ENCODE measurements at places on chromosomes 6 and 20.

GRCh38 chr6:145895802-145896201, 68.4 kb downstream of the SHPRH start:
- no peak for DNase-seq

GRCh38 chr20:46438156-46438750, 31.8 kb upstream of the ELMO2 start:
- peak; percentile 30 for DNase-seq

GRCh38 chr6:112488238-112488637, 141.1 kb downstream of the RFPL4B start:
- DNase-seq, result no peak

GRCh38 chr6:146870760-146871159, 272.0 kb downstream of the ADGB start:
- DNase-seq, result peak; percentile 16

GRCh38 chr6:35148167-35148741, 7.1 kb upstream of the TCP11 start:
- DNase-seq, result peak; percentile 79

DNA sequence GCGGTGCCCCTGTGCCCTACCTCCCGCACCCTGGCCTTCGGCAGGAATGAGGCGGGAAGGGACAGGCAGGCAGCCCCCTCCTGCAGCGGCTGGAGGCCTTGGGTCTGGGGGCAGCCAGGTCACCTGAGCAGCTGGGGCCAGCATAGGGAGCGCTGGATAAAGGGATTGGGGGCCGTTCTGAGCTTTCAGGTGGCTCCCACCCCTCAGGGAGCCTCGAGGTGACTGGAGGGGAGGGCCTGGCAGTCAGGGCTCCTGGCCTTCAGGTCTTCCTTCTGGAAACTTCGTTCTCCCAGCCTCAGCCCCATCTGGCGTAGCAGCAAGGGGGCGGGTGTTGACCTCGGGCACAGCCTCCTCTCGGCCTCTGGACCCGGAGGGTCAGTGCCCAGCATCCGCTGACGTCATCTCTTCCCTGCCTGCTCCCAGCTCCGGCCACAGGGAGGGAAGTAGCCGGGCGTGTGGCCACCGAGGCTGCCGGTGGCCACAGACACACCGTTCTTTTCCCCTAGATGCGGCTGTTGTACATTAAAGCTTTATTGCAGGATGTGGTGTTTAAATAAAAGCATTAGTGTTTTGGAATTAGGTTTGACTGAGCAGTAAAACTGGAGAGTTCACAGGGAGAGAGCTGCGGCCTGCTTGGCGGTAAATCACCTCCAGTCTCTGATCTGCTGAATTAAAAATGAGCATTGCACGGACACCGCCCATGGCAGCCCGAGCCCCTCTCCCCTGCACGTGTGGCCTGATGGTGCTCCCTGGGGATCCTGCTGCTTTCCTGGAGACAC, 80.0 kb upstream of the GATA5 start:
- peak; percentile 11 for DNase-seq

GRCh38 chr6:165807249-165807960, 144.4 kb upstream of the PDE10A start:
- DNase-seq, result no peak

- DNase-seq, result peak; percentile 92
These were observed 16.3 kb downstream of the SS18L1 start for GRCh38 chr20:62159839-62160238.

- no peak for DNase-seq
These were observed 69.7 kb upstream of the HINT3 start for GRCh38 chr6:125886914-125887313.

DNA sequence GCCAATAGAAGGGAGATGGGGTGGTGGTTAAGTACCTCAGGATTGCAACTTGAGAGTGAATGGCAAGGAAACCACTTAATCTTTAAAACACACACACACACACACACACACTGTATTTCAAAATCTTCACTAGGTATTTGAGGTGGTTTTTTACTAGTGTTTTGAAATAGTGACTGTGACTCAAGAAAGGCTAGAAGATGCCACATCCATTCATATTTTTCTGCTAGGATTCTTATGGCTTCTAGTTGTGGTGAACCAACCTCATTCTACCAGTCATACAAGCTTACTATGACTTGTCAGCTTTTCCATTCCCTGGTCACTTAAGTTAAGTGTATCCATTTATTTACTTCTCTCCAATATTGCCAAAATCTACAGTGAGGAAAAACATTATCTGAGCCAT, 519.4 kb upstream of the JAG1 start:
- DNase-seq, result peak; percentile 49

- DNase-seq, result peak; percentile 63
These were observed 95.4 kb downstream of the OGFRL1 start for GRCh38 chr6:71383901-71384489.

- no peak for DNase-seq
These were observed 53.4 kb downstream of the SLC24A3 start for GRCh38 chr20:19265646-19266374.

GRCh38 chr6:133817460-133818047, 71.4 kb upstream of the TCF21 start:
- no peak for DNase-seq

DNA sequence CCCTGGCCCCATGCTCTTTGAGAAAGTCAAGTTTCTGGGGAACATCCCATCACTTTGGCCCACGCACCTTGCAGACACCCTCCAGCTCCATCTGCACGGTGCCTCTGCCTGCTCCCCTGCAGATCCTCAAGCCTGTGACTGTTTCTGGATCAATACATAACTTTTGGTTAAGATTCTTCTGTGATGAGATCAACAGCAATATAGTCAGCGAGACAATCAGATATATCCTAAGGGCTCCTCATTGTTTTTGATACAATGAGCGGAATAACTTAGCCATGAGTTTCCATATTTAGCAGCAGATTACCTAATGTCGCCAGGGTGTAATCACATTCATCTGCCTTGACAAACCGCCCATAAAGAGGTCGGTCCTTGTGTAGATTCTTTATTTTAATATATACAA, 109.3 kb upstream of the MTHFD1L start:
- DNase-seq, result no peak

GRCh38 chr6:145631374-145631773, 103.9 kb downstream of the EPM2A start:
- DNase-seq, result no peak

GRCh38 chr20:50378170-50379000, 131.8 kb upstream of the PTPN1 start:
- DNase-seq, result no peak

GRCh38 chr6:42556462-42556861, 7.4 kb upstream of the UBR2 start:
- no peak for DNase-seq

GRCh38 chr20:62937268-62938104, 461 bp upstream of the GID8 start:
- peak; percentile 97 for DNase-seq

GRCh38 chr20:4545526-4545925, 176.2 kb upstream of the PRND start:
- no peak for DNase-seq

DNA sequence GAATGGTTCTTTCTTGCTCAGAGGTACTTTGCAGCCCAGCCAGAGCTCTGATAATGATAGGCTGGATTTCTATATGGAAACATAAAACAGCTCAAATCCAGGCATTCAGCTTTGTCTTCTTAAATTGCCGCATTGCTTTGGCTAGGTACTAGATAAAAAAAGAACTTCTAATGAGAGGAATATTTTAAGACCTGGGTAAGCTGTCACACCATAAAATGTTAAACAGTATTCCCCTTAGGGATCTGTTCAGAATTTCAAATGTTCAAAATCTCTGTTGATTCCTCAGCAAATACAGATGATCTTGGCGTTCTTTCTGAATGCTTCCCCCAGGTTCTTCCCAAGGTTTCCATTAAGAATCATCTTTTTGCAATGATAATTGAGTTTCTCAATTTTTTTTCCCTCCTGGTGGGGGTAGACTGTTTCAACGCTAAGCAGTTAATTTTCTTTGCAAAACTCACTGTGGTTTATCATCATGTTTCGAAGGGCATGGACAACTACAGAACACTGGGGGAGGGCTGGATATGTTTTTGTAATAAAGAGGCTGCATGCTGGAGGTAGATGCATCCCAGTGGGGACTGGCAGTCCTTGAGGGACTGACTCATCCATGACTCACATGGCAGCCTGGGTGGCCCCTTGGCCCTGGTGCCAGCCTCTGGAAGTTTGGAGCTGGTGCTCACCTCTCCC, 31.0 kb downstream of the TIAM2 start:
- peak; percentile 93 for DNase-seq

DNA sequence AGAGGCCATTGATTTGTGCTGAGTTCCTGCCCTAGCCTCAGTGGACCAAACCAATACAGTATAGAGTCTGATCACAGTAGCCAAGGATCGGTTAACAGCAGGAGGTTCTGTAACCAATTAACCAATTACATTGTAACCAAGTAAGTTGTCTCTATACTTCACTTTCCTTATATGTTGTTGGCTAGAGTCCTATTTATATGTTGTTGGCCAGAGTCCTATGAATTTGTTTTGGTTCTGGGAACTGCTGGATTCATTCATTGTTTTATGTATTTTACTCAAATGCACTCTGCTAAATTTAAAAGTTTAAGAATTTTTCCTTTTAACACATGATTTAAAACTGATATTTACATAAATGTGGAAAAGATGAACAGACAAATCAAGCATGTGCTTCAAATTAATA, 597.4 kb upstream of the HS3ST5 start:
- DNase-seq, result no peak

DNA sequence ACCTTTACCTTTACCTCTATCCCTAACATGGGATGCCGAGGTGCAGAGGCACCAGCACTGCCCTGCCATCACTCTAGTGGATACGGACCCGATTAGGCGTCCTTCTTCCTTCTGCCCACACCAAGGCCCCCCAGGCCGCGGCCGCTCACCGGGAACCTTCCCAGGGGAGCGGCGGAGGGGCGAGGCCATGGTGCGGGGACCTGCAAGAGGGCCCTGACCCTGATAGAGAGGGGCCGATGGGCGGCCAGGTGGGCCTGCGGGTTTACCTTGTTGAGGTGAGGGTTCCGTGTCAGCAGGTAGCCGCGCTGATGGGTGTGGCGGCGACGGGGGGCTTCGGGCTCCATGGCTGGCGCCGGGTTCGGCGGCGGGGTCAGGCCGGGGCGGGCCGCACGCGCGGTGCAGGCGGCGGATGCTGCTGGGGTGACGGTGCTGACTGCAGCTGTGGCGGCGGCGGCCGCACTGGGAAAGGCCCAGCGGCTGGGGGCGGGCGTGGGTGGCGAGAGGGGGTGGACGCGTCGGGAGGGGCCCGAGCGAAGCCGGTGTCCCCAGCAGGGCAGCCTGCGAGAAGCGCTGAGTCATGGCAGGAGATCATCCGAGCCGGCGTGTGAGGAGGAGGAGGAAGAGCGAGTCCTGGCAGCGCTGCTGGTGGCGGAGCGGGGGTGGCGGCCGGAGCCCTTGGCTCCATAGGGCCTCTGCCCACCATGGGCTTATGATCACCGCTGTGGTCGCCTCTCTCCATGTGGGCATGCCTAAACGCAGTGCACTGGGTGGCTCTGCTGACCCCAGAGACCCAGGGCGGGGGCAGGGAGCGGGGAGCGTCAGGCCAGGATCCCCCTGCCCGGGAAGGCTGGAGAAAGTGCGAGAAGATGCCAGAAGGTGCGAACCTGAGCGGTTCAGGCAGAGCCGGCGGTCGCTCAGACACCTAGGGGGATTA, at the start of gene ME1:
Gene ME1, minus strand, starts transcription at position 441 of the 934 bp plus-strand sequence. Its CDS starts 97 bp downstream, at position 344.
- DNase-seq, result peak; percentile 92

DNA sequence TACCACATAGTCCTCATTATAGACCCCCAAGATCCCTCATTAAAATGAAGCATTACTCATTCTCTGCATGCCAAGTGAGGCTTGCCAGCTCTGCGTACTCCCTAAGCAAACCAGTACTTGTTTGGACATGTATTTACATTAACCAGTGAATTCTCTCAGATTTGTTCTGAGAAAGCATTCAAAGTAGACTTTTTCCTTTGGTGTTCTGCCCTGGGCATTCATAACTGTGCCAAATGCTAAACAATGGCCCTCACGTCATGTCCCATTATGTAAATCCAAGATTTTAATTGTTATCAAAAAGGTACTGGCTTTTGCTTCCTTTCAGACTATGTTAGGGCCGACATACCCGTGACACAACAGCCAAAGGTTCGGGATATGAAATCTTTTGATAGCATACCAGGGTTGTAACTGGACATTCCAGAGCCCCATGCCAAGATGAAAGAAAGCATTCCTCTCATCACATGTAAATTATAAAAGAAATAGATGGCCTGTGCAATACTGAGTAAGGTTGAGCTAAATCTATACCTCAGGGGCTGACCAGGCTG, 164.2 kb downstream of the ADAT2 start:
- DNase-seq, result no peak

GRCh38 chr20:20668639-20669038, 43.8 kb downstream of the RALGAPA2 start:
- DNase-seq, result no peak

Measured in kidney tubule cell (primary cell).